ENCODE measurements at places on chromosomes 7 and 10.

- DNase-seq: no peak
Measured at GRCh38 chr10:80144067-80144695, 11.7 kb downstream of the PLAC9 start.

DNA sequence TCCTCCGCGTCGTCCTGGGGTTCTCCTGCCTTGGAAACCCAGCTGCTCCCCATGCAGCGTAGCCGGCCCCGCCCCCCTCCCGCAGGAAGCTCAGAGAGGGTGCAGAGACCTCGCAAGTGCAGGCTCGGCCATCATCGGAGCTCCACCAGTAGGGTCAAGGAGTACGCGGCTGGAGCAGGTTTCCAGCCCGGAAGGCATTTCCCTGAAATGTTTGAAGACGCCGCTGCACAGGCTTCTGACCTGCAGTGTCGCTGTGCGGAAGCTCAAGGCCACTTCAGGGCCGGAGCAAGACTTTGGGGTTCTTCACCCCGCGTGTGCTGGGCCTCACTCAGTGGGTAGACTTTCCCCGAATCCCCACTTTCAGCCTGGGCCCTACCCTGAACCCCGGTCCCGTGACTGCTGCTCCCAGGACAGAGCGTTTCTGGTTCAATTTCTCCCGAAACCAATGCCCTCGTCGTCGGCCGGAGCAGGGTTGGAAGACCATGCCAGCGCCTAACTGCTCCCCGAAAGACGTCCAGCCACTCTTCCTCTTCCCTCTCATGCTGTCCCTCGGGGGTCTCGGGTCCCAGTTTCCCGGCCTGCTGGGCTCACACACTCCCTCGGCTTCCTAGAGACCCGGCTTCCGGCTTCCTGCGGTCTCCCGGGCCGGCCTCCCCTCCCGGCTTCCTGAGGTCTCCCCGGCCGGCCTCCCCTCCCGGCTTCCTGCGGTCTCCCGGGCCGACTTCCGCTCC lies 52.1 kb downstream of the INSIG1 start:
- no peak for DNase-seq

DNA sequence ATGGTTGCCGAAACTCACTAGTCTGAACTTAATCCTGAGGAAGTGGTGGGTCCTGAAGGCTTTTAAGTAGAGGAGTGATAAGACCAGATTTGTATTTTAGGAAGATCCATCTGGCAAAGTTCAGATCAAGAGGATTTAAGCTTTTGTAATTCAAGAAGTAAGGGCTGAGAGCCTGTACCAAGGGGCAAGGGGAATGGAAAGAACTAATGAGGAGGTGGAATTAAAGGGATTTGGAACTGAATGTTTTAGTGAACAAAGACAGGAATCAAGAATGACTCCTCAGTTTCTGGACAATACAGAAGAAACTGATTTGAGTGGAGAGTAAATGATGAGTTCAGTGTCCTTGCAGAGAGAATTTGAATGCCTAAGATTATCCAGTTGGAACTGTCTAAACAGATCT lies 249.0 kb downstream of the C7orf25 start:
- DNase-seq: no peak

GRCh38 chr7:87231258-87231657 lies 11.7 kb upstream of the TMEM243 start:
- no peak for DNase-seq

GRCh38 chr7:77698042-77698625 lies 1.9 kb downstream of the RSBN1L start:
- DNase-seq: no peak

DNA sequence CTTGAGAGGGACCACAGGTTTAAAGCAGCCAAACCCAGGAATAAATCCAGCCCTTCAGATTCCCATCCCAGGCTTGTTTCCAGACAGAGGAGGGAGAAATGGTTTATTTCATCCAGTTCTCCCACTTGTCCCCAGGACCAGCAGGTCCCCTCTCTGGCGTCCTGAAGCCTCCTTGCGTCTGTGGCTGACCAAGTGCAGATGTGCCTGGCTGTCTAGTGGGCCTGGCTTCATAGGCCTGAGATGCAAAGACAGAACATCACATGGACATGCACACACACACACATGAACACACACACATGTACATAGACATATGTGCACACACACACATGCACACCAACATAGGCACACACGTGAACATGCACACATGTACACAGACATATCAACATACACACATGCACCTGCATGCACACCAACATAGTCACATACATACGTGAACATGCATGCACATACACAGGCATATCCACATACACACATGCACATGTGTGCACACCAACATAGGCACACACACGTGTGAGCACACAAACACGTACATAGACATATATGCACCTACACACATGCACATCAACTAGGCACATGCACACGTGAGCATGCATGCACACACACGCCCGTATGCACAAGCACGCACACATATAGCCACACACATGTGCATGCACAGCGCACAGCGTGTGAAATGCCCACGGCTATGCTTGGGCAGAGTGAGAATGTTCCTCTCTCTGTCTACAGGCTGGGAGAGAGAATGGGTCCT lies 10.7 kb downstream of the FOXL3 start:
- no peak for DNase-seq

- peak; percentile 35 for DNase-seq
Measured at GRCh38 chr7:33986451-33986850, 81.1 kb downstream of the BMPER start.

DNA sequence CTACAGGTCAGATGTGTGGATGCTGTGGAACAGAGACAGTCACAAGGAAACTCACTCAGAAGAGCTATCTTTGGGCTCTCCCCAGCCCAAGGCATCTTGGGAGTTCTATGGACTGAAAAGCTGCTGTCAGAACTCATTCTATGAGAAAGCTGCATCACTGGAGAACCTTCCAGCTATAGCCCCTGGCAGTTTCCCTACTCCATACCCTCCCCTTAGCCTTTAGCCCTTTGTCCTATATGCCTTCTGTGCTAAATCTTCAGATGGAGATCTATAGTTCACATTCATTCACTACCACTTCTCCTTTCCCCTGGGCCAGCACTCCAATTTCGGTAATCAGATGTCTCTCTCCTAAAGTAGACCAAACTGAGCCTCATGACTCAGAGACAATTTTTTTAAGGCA lies 6.9 kb downstream of the WNT8B start:
- DNase-seq: no peak

DNA sequence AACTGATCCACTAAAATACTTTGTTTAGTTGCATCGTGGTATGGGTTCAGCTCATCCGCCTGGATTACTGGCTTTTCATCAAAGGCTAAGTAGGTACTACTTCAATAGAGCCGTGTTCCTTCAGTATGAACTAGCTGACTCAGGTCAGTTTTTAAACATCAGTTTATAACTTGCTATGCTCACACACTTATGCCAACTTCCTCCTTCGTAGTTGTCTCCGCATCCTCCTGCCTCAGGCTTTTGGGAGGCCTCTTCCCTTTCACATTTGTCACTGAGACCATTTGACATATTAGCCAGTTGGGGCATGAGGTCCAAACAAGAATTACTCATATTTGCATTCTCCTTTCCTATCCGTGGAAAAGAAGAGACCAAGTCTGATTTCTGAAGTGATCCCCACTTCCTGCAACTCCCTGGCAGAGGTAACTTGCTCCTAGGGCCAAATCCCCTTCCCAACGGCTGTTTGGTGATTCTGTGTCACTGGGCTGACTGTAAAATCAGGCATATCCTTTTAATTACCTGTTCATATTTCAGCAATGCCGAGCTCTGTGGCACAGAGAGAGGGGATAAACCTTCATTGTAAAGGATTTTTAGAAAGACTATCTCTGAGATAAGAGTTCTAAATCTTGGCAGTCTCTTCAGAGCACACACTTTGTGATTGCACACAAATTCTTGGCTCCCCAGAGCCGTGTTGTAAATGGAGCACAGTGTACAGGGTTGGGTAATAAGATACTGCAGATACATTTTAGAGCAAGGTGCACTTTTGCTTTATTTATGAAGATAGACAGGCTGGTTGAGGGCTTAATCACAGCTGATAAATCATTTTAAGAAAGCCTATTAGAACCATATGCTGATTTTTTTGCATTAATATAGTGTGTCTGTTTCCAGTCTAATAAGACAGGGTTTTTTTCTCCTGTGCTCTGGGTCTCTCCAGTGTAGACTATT lies 108.0 kb downstream of the CREB5 start:
- DNase-seq: no peak

GRCh38 chr7:85341973-85342372 lies 155.1 kb upstream of the SEMA3D start:
- DNase-seq: no peak

DNA sequence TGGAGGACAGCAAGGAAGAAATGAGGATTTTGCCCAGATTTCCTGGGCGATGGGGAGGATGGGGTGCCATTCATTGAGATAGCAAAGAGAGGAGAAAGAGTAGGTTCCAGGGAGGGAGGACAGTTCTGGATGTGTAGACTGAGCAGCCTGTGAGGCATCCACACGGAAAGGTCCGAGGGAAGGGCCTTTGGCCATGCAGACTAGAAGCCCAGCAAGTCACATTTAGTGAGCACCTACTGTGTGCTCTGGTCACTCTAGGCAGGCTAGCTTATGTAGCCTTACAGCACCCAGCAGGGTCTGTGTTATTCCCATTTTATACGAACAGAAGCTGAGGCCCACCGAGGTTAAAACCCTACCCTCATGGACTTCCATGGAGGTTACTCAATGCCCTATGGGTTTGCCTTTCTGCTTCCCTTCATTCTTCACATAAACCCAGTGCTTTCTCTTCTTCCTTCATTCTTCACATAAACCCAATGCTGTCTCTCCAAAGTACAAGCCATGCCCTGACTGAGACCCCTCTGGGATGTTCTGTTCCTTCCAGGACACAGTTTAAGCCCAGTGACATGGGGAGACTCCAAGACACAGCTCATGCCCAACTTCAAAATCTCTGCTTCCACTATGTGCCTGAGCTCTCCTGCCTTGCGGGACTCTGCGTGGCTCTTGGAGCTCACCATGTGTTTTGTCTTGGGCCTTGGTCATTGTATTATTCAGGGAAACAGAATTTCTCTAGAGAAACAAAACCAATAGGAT lies 13.7 kb downstream of the IL2RA start:
- no peak for DNase-seq

DNA sequence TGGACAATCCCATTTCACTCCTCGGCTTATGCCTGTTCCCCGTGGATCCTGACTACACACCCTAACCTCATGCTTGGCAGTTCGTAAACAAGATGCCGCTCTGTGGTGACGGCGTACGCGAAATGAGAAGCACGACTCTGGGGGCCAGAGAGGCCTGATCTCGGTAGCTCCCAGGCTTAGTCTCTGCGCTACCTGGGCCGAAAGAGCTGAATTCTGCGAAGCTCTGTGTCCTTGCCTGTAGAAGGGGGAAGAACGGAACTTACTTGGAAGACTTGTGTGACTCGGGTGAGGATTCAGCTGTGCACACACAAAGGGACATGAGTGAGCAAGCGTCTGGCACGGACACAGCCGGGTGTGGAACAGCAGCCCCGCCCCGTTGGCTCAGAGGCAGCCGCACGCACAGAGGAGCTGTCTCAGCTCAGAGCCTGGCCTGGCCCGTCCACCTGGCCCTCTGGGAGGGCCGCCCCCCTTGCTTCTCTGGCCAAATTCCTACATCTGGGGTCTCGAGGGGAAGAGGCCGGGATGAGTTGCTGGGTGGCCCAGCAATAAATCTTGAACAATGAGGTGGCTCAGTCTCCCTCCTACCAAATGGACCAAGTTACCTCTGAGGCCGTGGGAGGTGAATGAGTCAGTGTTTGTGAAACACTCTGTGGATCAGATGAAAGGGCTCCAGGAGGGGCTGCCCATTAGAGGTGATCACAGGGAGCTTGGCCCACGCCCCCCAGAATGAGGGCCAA lies 83.8 kb downstream of the PDGFA start:
- peak; percentile 25 for DNase-seq

DNA sequence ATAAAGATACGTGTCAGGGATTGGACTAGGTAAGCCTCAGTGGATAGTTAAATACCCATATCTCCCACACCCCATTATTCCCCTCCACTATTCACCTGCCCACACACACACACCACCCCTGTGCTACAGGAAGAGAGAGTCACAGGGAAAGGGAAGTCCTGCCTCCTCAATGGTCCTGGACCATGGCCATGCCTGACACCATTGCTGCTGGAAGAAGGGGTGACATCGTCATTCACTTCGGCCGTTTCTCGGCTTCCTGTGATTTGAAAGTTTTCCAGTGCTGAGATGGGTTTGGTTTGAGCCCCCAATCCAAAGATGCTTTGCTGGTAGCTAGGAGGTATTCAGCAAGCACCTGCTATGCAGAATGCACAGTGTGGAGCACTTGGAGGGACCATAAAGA lies 18.5 kb downstream of the PRKAG2 start:
- DNase-seq: no peak

DNA sequence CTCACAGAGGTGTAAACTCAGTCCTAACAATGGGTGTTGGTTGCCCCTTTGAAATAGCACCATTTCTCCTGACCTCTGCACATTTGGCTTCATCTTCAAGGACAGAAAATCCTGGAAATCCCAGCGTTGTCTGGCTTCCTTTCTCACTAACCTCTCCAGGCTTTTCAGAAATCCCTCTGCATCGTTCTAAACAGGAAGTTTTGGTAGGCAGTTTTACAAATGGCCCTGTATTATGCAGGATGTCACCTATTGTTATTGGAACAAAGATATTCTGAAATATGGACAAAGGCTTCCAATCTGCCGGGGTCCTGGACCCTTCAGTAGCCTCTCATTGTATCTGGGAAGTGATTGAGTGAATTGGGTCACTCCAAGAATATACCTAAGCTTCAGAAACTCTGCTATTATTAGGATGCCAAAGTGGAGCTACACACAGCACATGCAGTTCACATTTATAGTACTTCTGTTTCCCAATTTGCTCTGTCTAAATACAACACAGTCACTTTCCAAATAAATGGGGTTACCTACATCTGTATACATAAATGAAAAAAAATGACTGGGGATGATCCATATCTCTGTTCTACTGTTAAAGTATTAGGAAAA lies 134.8 kb upstream of the KLF6 start:
- no peak for DNase-seq

DNA sequence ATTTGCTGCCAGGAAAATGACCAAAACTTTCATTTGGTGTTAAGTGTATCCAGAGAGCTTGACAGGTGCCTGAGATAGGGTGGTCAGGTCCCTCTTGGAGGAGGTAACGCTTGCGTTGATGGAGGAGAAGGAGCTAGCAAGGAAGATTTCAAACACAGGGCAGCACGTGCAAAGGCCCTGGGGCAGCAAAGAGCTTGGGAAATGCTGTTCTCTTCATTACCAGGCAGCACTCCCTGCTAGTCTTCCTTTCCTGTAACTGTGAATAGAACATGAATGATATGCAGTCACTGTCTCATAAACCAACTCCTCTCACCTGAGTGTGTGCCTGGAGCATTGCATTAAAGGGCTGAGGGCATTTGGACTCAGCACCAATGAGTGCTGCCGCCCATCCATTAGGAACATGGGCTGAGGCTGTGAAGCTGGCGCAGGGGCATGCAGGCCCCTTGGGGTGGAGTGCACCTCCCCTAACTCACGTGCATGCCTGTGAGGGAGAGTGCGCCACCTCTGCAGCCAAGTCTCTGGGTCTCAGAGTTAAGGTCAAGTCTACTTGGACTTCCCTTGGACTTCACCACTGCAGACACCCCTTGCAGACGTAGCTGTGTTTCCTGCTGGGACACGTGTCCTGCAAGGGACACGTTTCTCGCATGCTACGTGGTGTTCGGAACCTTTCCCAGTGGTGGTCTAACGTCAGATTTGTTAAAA lies 136.8 kb downstream of the PAXIP1 start:
- DNase-seq: no peak

- DNase-seq: no peak
Measured at GRCh38 chr7:41659539-41659938, 43.4 kb downstream of the INHBA start.
